ENCODE measurements at places on chromosomes 4 and X.
A peak's percentile ranks its signal among the peaks of the same experiment; 100 is the strongest.

- no peak for DNase-seq
- no peak overlapping the region for H3K27ac ChIP-seq
- H3K27me3 ChIP-seq, result no peaks in the 10 kb centered on the region
- H3K4me1 ChIP-seq, result peaks cover 15% of the 10 kb centered on the region
- no peak overlapping the region for H3K4me3 ChIP-seq
- peaks cover 2% of the 10 kb centered on the region for H3K36me3 ChIP-seq
Observed at GRCh38 chr4:88526221-88526815, 2.7 kb upstream of the PYURF start.

DNA sequence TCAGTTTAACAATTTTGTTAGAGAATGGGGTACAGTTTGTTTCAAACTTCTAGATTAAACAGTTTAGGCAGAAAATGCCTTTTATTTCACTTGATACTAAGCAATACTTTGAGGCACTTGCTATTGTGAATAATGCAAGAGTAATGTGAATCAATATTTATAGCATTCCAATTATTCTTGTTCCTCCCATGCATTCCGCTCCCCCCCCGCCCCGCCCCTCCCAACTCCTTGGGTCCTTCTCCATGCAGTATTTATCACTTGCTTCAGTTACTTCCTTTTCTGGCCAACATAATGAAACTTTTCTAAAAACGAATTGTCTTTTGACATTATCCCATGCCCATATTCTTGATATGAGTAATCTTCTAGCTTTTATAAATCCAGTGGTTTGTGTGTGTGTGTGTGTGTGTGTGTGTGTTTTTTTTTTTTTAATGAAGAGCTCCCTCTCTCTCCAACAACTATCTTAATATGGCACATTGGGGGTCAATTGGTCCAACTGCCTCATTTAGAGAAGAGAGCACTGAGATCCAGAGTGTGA, 1.6 kb downstream of the BANK1 start:
- H3K36me3 ChIP-seq, result peaks cover 1% of the 10 kb centered on the region
- peaks cover 6% of the 10 kb centered on the region for H3K4me1 ChIP-seq
- peaks cover 28% of the 10 kb centered on the region for H3K27me3 ChIP-seq
- DNase-seq, result no peak

- H3K36me3 ChIP-seq, result no peaks in the 10 kb centered on the region
- H3K4me3 ChIP-seq, result no peak overlapping the region
- no peaks in the 10 kb centered on the region for H3K4me1 ChIP-seq
- no peak for DNase-seq
- H3K27me3 ChIP-seq, result no peaks in the 10 kb centered on the region
Observed at GRCh38 chr4:11669156-11669555, 240.5 kb upstream of the HS3ST1 start.

DNA sequence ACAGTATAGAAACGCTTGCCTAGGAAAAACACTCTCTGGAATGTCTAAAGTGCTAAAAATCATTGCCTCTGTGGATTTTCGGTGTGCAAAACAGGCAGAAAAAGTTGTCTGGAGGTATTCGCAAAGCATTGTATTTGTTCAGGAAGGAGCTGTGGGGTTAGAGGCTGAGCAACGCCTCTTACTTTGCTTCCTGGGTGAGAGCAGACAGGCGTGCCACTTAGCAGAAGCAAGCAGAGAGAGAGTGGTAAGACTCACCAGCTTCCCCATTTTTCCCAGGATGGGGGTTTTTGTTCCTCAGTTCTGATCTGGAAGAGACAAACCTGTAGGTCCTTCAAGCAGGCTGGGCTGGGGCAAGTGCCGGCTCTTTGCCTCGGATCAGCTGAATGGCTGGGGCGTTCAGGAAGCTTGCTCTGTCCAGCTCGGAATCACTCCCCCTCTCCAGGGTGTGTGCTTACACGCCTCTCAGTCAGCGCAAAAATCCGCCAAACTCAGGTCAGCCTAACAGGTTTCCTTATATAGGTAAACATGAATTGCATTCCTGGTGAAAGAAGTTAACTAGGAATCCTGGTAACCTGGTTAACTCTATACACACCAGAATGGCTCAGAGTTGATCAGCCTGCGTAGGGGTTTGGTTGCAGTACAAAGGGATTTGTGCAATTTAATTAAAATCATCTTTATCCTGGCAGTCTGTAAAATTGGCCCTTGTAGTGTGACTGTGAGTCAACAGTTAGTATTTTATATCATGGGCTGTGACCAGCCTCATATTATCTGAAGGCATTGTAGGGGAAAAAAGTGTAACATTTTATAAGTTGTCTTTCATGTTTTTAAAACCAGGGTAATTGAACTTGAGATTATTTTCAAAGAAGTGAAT, 213.1 kb upstream of the MID1 start:
- H3K36me3 ChIP-seq, result no peaks in the 10 kb centered on the region
- H3K27ac ChIP-seq, result no peak overlapping the region
- DNase-seq, result no peak
- no peaks in the 10 kb centered on the region for H3K27me3 ChIP-seq
- no peaks in the 10 kb centered on the region for H3K4me1 ChIP-seq

GRCh38 chr4:84167564-84167963, 331.5 kb downstream of the NKX6-1 start:
- no peaks in the 10 kb centered on the region for H3K36me3 ChIP-seq
- H3K27me3 ChIP-seq, result peaks cover 11% of the 10 kb centered on the region
- no peaks in the 10 kb centered on the region for H3K4me1 ChIP-seq
- H3K4me3 ChIP-seq, result no peak overlapping the region

GRCh38 chrX:30253257-30253656, 6.3 kb downstream of the MAGEB1 start:
- no peaks in the 10 kb centered on the region for H3K4me1 ChIP-seq
- H3K27me3 ChIP-seq, result no peaks in the 10 kb centered on the region
- DNase-seq, result no peak
- no peaks in the 10 kb centered on the region for H3K36me3 ChIP-seq

GRCh38 chr4:185343726-185344581, 51.8 kb downstream of the LRP2BP start:
- H3K27ac ChIP-seq, result peak overlapping the region; percentile 82
- H3K27me3 ChIP-seq, result no peaks in the 10 kb centered on the region
- H3K4me1 ChIP-seq, result peaks cover 24% of the 10 kb centered on the region
- peaks cover 15% of the 10 kb centered on the region for H3K36me3 ChIP-seq

- H3K27me3 ChIP-seq, result no peaks in the 10 kb centered on the region
- DNase-seq, result no peak
- no peak overlapping the region for H3K4me3 ChIP-seq
- no peaks in the 10 kb centered on the region for H3K4me1 ChIP-seq
Observed at GRCh38 chrX:122026665-122027064, 979.3 kb downstream of the GLUD2 start.

DNA sequence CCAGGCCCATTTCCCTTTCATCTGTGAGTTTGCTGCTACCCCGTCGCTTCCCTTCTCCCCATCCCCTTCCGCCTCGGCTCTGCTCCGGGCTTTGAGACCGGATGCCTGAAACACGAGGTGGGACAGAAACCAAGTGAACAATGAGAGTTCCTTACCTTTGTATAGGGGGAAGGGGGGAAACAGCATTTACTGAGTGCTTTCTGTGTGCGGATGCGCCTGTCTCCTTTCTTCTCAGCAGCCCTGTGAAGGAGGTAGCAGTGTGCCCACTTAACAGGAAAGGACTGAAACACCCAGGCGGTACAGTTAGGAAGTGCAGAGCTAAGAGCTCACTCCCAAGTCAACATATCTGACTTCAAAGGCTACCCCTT, 43.2 kb upstream of the TMSB15B start:
- peak; percentile 9 for DNase-seq
- no peaks in the 10 kb centered on the region for H3K27me3 ChIP-seq
- peaks cover 13% of the 10 kb centered on the region for H3K4me1 ChIP-seq
- H3K36me3 ChIP-seq, result no peaks in the 10 kb centered on the region
- peak overlapping the region; percentile 95 for H3K4me3 ChIP-seq
- peak overlapping the region; percentile 86 for H3K27ac ChIP-seq
